ENCODE measurements at places on chromosomes 16 and 17. TPM values are rescaled to one million over a fixed set of nuclear protein-coding genes. Genes with fewer than 3 reads are reported as not detected.
A peak's percentile ranks its signal among the peaks of the same experiment; 100 is the strongest.

Gene VASN
- total RNA-seq: 5.1 TPM

Gene GP2
- total RNA-seq: not detected

- DNase-seq: no peak
Observed at GRCh38 chr16:58492735-58493134, 7.2 kb upstream of the NDRG4 start.

DNA sequence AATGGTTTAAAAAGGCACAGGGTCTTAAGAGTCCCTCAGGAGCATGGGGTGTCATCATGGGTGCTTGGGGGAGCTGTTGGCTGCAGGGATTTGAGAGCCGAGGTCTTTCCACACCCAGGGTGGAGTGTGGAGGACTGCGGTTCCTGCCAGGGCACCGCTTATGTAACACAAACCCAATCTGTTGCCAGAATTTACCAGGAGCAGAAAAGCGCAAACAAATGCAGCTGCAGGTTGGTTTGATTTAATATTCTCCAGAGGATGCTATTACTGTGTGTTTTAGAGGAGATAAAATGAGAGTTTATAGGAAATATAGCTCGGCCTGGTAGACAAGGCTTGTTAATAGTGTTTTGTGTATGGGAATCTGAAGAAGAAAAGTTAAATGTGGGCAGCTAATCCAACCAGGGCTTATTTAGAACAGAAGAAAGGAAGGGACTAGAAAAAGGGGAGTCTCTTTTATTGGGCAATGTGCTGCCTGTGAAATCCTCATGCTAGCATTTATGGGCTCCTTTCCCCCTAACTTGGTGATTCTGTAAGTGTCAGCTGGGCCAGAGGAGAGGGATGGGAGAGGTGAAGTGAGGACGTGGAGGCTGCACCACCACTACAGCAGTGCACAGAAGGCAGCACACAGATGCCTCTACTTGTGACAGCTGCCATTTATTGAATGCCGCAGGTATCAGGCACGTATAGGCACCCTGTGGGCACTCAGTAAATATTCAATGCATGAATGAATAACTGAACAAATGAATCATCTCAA, 174.7 kb downstream of the KATNIP start:
- no peak for DNase-seq

DNA sequence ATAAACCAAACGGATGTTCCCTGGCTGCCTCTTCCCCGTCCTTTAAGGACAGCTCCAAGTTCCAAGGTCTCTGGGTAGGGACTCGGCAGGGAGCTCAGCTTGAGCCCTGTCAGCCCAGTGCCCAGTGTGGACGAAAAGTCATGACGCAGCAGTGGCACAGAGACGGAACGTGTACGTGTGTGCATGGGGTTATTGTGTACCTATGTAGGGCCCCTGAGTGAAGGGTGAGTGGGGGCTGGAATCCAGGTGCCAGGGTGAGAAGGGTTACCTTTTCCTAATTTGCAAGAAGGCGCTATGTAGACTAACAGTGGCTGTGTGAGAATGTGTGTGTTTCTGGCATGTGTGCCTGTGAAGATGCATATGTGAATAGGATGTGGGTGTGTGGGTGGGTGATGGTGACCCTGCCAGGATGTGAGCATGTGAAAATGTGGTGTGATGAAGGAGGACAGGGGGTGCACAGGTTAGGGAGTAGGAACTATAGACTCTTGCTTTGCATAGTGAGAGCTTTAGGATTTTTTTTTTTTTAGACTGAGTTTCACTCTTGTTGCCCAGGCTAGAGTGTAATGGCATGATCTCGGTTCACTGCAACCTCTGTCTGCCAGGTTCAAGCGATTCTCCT, 6.0 kb downstream of the SCN4A start:
- DNase-seq: no peak

GRCh38 chr17:56755310-56755709, 78.4 kb downstream of the C17orf67 start:
- no peak for DNase-seq

GRCh38 chr17:5019475-5019956, 15.7 kb downstream of the SLC52A1 start:
- no peak for DNase-seq

DNA sequence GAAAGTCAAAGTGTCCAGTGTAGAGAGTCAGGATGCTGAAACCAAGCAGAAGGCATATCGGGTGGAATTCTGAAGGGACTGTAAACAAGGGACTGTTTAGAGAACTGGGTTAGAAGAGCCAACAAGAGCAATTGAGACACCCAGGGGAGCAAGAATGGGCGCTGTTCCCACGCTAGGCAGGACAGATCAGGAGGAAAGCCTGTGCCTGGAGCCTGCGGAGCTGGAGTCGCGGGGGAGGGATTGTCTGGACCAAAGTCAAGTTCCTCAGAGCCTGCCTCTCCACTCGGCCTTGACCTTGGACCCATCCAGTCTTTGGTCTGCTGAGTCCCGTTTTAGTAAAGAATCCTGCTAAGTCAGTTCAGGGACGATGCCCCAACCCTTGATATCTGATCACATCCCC, 14.7 kb upstream of the KLHL36 start:
- DNase-seq: no peak

DNA sequence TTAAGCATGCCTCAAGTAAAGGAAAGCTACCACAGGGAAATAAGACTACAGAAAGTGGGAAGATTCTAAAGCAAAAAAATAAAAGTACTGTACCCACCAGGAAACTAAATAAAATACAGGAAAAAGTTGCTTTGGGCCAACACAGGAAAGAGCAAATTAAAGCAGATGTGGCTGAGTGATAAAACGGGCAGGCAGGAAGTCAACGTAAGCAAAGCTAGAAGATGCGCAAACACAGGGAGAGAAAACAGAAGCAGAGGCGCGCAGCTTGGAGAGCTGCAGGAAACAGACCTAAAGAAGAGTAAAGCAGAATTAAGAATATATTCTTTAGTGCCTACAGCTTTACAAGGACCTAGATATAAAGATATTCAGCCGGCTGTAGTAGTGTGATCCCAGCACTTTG, 21.7 kb downstream of the USP36 start:
- DNase-seq: no peak

DNA sequence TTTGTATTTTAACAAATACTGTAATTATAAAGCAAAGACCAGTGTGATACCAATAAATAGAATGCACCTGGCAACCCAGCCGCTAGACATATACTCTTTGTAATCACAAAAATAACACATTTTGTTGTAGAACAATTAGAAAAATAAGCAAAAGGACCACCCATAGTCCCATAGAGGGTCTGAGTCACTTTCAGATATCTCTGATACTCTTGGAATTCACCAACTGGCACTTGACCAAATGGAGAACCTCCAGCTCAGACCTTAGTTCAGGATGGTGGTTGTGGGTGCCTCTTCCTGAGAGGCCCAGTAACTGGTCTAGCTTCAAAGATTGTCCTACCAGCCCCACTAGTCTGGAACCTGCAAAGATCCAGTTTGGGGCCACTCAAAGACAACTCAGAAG, 789 bp upstream of the TERF2 start:
- DNase-seq: no peak

DNA sequence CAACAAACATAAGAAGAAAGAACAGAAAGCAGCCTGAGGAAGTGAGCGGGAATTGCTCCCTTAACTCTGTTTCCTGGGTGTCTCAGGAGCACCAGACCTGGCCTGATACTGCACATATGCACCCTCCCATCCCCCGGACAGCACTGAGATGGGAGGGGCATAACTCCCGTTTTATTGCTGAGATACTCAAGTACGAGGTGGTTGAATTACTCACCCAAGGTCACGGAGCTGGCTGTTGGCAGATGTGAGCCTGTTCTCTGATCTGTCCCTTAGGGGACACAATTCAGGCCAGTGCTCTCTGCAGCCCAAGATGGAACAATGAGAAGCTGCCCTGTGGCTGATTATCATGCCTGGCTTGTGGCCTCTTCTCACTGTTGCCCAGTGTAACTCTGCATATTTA, 9.1 kb upstream of the MED9 start:
- no peak for DNase-seq

DNA sequence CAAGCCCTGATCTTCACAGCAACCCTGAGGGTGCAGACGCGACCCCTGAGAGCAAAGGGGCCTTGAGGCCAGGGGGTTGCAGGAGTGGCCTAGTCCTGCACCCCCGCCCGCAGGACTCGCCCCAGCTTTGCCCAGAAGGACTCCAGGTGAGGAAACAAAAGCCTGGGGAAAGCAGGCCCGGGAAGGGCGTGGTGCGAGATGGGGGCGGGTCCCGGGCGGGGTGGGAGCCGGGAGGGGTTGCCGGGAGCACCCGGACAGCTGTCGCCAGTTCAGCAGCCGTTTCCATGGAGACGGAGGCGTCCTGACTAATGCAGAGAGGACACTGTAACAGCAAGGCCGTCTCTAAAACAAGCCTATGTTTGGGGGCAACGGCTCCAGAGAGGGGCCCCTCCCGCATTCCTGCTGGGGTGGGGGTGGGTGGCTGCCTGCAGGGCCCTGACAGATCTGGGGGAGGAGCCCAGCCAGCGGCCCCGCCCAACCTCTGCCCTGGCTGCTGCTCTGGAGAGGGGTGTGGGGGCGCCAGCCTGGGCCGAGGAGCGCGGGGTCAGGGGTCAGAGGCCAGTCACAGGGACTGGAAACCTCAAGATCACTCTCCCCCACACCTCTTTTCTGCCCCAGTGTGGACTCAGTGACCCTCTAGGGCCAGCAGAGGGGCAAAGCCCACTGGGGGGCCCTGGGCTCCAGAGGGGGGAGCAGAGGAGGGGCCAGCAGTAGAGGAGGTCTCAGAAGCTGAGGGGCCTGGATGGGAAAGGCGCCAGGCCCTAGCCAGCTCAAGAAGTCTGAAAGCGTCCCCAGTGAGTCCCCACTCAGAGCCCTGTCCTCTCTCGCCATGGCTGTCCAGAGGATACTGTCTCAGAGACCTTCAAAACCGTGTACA, 3.1 kb upstream of the TPPP3 start:
- DNase-seq: peak; percentile 36
